ENCODE measurements at places on chromosomes 1 and 21.

GRCh38 chr1:67190942-67191341, 24.7 kb downstream of the IL23R start:
- DNase-seq: no peak

DNA sequence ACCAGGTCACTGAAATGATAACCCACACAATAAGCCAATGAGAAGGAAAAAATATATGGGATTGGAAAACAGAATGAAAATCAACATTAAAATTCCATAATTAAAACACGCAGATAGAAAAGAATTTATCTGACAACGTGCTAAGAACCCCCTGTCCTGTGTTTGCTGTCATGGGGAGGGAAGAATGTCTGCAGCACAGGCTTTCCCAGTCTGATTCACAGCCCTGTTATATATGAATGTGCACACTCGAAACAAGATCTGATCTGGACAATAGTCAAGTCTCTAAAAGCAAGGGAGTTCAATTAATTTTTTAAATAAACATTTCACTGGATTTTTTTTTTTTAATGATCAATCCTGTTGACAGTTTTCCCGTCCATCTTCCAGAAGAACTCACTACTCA, 220.0 kb downstream of the RERE start:
- DNase-seq: no peak

DNA sequence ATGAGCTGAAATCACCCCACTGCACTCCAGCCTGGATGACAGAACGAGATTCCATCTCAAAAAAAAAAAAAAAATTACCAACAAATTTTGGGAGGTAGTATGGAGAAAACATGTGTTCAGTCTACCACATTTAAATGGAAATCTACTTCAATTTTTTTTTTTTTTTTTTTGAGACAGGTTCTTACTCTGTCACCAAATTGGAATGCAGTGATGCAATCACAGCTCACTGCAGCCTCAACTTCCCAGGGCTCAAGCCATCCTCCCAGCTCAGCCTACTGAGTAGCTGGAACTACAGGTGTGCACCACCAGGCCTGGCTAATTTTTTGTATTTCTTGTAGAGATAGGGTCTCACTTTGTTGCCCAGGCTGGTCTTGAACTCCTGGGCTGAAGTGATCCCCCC, 82.1 kb downstream of the GFI1 start:
- no peak for DNase-seq

GRCh38 chr1:93350322-93350721, 4.6 kb downstream of the DR1 start:
- DNase-seq: no peak

DNA sequence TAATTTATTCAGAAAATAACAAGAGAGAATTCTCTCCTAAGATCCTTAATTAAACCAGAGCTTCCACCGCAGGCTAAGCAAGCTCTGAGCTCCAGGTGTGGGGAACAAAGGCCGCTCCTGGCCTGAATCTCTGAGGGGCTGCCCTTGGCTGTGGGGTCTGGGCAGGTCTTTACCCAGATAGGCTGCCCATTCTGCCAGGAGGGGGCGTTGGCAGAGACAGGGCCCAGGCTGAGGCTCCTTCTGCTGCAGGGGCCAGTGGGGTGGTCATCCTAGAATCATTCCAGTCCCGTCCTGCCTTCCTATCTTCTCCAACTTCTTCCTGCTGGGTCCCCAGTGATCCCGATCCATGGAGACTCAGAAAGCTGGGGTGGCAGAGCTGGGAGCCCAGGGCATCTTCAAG, 82.9 kb upstream of the POU3F1 start:
- no peak for DNase-seq

DNA sequence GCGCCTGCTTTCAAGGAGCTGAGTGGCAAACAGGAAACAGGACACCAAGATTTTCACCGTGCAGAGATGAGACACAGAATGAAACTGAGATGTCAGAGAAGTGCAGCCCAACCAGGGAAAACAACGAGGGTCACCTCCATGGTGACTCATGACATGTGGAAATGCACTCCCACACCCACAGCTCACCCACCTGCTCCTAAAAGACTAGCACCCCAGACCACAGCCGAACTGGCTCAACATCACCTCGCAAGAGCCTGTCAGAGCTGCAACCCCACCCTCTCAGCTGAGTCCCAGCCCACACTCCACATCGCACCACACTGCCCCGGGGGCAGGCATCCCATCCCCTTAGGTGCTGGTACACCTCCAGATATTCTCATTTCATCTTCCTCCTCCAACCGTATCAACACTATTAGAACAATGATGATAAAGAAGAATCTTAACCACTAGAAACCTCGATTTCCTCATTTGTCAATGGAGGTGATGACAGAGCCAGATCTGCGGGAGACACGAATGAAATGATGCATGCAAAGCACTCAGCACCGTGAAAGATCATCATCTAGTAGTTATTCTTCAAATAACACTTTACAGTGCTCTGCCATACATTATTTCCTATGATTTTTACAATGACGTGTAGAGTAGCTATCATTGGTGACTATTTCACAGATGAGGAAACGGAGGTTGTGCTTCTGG, 103.2 kb downstream of the DMRTB1 start:
- DNase-seq: no peak

- no peak for DNase-seq
Observed at GRCh38 chr1:47738560-47739182, 258.5 kb downstream of the TRABD2B start.

DNA sequence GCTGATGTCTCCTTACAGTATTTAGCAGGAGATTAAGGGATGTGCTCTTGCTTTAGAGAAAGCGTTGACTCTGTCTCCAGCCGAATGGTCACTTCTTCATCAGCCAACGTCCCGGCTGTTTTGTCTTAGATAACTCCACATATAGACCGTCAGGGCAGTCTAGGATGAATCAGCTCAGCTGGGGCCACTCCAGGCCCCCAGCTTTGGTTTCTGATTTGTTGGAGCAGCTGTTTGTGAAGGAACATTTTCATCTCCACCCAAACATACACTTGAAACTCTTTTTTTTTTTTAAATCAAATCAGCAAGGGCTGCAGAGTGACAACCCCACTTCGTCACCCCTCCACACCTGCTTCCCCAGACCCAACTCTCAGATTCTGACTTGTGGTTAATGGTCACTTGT, 206.1 kb upstream of the GALNT2 start:
- no peak for DNase-seq

DNA sequence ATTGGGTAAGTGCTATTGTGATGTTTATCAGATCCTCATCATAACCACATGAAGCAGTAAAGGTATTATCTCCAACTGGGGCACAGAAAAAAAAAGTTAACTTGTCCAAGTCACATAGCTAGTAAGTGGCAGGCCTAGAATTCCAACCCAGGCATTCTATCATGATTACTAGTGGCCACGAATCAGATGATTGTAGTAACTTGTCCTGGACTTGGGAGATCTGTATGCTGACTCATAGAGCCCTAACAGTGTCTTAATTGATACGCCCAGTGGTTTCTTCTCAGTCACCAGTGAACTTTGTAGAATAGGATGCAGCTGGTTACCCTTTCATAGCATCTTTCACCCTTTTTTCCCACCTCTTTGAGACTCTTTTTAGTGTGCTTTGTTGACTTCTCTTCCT, 91.1 kb upstream of the UBE2U start:
- no peak for DNase-seq

DNA sequence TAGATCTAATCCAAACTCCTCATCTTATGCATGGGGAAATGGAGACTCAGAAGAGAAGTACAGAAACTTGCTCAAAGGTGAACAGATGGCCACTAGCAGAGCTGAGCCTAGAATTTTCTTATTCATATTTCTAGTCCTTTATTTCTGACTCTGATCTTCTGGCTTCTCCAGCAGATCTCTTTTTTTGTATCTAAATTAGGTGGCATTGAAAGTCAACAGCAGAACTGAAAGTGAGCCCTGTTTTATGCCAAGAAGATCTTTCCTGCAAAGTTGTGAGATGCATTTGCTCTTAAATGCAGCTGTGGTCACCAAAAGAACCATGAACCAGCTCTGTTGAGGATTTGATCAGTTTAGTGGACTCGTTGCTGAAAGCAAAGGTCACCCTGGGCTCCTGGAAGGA, 75.5 kb downstream of the KAZN start:
- DNase-seq: no peak

DNA sequence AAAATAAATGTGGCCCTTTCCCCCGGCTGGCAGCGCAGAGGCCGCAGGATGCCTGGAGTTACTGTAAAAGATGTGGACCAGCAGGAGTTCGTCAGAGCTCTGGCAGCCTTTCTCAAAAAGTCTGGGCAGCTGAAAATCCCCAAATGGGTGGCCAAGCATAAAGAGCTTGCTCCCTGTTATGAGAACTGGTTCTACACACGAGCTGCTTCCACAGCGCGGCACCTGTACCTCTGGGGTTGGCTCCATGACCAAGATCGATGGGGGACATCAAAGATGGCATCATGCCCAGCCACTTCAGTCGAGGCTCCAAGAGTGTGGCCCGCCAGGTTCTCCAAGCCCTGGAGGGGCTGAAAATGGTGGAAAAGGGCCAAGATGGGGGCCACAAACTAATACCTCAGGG, 95.9 kb downstream of the LRIG2 start:
- DNase-seq: no peak

All from brain pericyte (primary cell).